Activated naive CD4-positive, alpha-beta T cell treated with anti-CD3 and anti-CD28 coated beads, Interleukin-2, amount 50 U/mL, for 16 hours (primary cell): ENCODE measurements at places on chromosomes 3 and 15.

DNA sequence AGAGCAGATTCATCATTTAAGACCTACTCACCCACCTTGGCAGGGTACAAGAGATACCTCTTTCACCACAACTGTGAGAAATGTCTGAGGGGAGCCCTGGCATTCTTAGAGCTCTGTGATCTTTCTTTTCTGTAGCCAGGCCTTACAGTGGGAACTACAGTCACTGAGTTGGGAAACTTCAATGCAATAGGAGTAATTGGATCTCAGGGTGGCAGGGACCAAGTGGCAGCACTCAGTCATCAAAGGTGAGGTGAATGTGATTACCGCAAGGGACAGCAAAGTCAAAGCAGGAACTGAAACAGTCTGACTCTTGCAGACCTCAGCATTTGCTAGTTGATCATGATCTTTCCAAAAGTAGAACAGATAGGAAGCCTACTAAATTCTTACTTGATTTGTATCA lies 7.2 kb upstream of the MCF2L2 start:
- no peak for DNase-seq

GRCh38 chr15:78873793-78874765 lies 1.4 kb downstream of the MORF4L1 start:
- DNase-seq: peak; percentile 29

DNA sequence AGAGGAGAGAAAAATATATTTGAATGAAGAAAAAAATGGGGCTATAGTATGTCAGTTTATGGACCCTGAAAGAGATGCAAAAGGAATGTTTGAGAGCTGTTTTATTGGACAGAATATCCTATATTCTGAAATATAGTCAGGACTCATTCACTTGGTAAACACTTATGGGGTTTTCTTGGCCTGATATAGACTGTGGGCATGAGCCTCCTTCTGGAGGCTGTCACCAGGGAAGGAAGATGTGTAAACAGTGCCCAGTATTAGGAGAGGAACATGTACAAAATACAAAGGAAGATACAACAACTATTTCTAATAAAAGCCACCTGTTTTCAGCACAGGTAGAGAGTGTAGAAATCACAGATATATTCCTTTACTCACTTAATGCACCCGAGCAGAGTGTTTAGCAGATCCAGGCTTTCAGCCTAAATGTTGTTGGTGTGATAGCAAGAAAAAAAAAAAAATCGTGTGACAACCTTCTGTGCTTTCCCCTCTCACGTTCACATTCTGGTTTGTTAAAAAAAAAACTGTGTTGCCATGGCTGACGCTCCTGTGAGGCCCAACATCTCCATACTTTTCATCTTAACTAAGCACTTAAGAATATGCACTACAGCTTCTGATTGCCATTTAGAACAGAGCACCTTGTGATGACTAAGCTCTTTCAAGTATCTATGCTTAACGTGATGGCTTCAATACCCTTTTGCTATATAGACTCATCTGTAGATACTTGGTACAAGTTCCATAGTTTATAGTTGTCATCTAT lies 134.1 kb downstream of the MBNL1 start:
- no peak for DNase-seq

GRCh38 chr15:78976691-78977090 lies 31.8 kb upstream of the CTSH start:
- no peak for DNase-seq

DNA sequence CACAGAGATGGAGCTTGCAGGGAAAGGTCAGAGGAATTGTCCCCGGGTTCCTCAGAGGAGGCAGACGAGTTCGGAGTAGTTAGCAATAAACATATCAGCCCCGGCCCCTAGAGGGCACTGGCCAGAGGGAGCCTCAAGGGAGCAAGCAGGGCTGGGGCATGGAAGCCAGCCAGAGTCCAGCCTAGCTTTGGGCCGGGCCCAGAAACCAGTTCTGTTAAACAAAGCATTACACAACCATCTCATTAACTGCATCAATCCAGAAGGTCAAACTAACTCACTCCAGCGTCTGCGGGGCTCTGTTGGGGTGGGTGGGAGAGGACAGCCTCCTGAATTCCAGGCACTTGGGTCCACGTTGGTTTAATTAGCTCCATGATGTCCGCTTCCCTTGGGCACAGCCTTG lies 41.0 kb upstream of the IREB2 start:
- DNase-seq: no peak

- no peak for DNase-seq
Measured at GRCh38 chr3:172808969-172809546, 58.5 kb downstream of the ECT2 start.

DNA sequence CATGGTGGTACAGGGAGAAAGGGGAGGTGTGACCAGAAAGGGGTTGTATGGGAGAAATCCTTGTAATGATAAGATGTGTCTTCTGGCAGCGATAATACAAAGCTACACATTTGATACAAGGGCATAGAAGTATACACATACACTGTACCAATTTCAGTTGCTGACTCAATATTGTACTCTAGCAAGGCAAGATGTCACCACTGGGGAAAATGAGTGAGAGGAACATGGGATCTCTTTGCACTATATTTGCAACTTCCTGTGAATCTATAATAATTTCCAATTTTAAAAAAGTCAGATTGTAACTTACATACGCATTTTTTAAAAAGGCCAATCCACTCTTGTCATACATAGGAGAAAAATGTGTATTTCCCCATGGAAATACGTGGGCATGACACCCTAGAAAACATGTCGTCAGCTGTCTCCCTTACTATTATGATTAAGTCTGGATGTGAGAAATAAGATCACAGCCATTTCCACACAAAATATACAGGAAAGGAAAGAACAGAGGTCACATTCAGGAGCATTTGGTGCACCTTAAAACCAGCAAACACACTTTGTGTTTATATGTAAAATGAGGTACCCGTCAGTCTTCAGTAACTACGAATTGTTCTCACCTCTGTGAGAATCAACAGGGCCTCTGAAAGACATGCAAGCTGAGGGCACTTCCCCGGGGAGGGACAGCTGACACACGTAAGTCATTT lies 22.9 kb downstream of the PRR23E start:
- DNase-seq: no peak

DNA sequence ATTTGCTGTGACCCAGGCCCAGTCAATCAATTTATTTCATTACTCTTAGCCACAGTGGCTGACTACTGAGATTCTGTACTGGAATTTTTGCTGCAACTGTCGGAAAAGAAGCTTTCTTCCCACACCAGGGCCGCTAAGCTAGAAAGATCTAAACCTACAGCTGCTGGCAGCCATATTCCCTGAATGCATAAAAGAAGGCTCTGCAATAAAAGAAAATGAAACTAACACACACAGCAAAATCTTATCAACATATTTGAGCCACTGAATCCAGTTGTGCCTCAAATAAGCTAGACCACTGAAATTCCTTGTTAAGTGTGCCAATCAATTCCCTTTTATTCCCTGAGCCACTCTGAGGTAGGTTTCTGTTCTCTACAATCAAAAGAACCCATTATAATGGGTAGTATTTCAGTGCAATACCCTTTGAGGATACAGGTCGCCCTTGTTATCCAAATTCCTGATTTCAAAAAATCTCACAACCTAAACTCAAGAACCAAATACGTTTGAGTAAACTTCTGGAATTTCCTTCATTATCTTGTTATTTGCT lies 60.3 kb downstream of the MYO9A start:
- no peak for DNase-seq

GRCh38 chr15:48595981-48596380 lies 49.5 kb downstream of the FBN1 start:
- no peak for DNase-seq

- DNase-seq: no peak
Measured at GRCh38 chr15:98681061-98681460, 32.7 kb downstream of the IGF1R start.

DNA sequence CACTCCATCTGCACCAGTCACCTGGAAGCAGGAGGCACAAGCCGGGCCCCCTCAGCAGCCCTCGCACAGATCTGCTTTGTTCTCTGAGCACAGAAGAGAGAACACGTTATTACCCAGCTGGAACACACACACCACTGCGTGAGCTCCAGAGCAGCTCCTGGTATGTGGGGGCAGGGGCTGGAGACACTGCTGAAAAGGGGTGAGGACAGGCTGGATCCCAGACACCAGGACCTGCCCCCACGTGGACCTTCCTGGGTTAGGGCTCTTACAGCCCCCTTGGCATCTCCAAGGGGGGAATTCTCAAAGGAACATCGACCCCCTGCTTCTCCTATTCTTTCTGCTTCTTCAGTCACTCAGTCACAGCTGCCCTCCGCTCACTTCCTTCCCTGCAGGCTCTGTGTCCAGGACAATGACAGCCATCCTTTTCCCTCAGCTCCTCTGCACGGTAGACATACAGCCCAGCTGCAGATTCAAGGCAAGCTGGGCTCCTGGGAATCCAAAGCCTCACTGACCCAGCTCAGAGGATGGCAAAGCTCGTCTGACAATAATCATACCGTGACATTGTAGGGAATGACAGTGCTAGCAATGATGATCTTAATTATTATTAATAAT lies 33.7 kb downstream of the PRR20G start:
- DNase-seq: no peak

DNA sequence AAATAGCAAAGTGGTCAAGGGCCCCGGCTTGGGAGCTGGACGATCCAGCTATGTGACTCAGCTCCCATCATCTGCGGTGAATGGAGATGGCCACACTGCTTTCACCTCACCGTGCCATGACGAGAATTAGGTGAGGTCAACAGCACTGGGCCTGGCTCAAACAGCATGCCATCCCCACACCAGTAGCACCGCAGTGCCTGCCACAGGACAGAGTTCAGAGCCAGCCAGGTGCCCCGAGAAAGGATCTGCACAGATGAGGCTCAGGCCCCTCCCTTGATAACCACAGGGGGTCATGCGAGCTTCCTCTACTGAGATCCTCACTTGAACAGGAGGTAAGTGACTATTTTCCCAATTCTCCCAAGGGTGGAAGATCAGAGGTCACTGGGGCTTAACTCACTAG lies 29.4 kb downstream of the ZXDC start:
- no peak for DNase-seq

GRCh38 chr15:79916502-79917132 lies 19.8 kb upstream of the MTHFS start:
- no peak for DNase-seq

GRCh38 chr3:145900056-145900829 lies 260.7 kb downstream of the PLOD2 start:
- DNase-seq: no peak

- no peak for DNase-seq
Measured at GRCh38 chr3:36201546-36201945, 178.8 kb upstream of the STAC start.
